ENCODE measurements at places on chromosomes 13 and 19.

GRCh38 chr19:8044018-8044417, 8.5 kb upstream of the CCL25 start:
- DNase-seq, result no peak

GRCh38 chr19:4278419-4279266, at the start of gene SHD:
SHD (plus strand) TSS chr19:4279266; CDS start chr19:4280064, 798 bp downstream.
- DNase-seq, result no peak

- no peak for DNase-seq
These were observed 2683.8 kb downstream of the PCDH9 start for GRCh38 chr13:64546371-64546770.

DNA sequence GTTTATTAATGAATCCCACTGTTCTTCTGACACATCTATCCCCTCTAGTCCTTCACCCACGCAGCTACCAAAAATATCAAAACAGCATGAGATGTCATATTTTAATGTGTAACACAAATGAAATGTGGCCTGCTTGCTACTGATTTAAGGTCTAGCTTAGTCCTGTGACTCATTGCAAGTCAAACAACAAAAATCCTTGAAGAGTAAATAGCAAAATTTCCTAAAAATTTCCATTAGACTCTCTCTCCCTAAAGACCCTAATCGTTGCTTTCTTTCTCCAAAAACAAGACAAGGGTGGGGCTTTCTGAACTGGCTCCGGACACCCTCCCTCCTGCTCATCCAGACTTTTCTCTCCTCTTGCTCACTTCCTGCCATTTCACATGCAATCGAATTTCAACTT, 99.9 kb upstream of the IPO5 start:
- no peak for DNase-seq

DNA sequence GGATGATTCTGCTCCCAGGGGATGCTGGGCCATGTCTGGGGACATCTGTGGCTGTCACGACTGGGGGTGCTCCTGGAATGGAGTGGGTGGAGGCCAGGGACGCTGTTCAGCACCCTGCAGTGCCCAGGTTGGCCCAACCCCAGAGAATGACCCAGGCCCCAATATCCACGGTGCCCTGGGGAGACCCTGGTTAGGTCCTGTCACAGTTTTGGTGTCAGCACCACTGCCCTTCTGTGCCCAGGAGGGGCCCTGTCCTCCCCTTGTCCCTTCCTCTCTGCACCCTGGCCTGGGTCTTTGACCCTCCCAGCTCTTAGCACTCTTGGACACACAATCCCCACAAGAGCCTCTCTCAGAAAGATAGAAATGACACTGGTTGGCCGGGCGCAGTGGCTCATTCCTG, 85.3 kb downstream of the GADD45B start:
- no peak for DNase-seq

- no peak for DNase-seq
These were observed 680 bp downstream of the LIG4 start for GRCh38 chr13:108214441-108215271.

DNA sequence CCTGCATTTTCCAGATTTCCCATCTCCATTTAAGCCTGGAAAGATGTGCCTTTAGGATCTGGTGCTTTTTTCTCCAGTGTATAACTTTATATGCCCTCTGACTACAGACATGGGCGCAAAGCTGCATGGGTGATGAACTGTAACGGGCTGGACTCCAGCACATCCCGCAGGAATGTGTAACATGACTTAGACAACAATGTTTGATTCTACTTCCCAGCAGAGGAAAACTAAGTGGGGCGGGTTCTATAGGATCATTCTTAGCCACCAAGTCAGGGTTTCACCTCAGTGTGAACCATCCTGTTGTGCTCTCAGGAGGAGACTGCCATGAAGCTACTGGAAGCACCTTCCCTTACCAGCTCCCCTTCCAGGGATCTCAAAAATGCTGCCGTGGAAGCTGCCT, 93.2 kb upstream of the SERP2 start:
- no peak for DNase-seq

- no peak for DNase-seq
These were observed 42.0 kb downstream of the CAPN12 start for GRCh38 chr19:38702278-38702677.

DNA sequence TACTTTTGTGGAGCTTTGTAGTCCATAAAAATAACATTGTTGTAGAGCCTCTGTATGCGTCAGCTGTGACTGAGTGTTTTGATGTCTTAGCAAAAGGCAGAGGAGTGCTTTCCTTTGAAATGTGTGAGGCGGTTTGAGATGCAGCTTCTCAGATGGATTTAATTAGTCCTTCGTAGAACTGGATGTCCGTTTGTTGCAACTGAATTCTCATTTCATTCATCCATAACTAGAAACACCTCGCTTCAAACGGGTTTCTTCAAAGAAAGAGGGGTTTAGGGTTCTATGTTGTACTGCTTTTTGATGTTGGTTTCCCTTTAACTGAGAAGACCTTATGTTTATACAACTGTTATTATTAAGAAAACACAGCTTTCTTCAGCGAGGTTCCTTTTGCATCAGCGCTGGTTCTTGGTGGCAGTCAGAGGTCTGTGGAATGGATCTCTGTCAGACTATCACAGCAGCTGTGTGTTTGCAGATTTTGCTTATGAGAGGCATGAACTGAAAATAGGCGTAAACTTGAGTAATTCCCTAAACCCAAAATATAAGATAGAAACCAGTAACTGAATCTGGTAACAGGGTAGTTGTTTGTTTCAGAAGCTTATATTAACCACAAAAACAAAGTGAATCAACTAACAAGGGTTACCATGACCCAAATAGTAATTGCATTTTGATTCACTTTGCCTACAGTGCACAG, 194.4 kb downstream of the GGACT start:
- no peak for DNase-seq

- no peak for DNase-seq
These were observed 105.5 kb downstream of the TEX26 start for GRCh38 chr13:31037874-31038500.

DNA sequence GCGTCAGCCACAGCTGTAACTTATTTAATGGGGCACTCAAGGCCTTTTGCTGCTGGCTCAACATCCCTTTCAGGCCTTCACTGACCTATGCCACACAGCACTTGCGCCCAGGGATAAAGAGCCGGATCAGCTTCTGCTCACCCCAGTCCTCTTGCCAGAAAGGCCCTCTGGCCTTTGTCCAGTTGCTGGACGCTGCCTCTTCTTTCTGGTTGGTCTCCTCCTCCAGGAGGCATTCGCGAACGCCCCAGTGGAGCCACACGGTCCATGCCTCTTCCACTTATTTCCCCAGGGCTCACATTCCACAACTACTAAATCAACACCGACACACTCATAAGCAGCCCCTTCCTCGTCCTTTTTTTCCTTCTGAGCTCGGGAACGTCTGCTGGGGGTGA, 3.7 kb upstream of the ZNF329 start:
- no peak for DNase-seq

- no peak for DNase-seq
These were observed 132.8 kb downstream of the ENOX1 start for GRCh38 chr13:43653980-43654379.

DNA sequence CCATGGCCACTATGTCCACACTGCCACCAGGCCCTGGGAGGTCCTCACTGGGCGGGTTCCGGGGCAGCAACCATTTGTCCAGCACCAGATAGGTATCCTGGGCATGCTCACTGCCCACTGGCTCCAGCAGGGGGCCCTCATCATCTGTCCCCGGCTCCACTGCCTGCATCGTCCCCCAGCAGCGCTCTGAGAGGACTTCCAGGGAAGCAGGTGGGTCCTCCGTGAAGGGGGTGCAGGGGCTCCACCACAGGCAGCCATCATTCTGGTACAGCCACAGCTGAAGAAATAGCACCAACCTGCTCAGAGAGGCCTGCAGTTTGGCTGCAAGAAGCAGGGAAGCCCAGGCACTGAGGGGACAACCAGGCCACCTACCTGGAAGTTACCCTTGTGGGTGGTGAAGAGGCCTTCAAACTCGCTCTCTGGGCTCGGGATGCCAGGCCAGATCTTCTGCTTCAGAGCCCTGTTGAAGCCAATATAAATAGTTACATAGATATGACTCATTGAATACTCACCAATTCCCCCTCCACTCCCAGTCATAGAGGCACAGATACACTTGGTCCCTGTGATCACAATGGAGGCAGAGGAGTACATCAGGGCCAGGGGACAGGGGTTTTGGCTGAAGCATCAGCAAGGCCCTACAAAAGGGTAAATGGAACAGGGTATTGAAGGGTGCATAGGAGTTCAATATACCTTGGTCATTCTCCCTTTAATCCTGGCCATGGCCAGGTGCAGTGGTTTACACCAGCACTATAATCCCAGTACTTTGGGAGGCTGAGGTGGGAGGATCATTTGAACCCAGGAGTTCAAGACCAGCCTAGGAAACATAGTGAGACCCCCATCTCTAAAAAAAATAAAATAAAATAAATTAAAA, 4.1 kb downstream of the SWSAP1 start:
- no peak for DNase-seq

GRCh38 chr19:31408460-31409124, 59.4 kb upstream of the TSHZ3 start:
- DNase-seq, result no peak

DNA sequence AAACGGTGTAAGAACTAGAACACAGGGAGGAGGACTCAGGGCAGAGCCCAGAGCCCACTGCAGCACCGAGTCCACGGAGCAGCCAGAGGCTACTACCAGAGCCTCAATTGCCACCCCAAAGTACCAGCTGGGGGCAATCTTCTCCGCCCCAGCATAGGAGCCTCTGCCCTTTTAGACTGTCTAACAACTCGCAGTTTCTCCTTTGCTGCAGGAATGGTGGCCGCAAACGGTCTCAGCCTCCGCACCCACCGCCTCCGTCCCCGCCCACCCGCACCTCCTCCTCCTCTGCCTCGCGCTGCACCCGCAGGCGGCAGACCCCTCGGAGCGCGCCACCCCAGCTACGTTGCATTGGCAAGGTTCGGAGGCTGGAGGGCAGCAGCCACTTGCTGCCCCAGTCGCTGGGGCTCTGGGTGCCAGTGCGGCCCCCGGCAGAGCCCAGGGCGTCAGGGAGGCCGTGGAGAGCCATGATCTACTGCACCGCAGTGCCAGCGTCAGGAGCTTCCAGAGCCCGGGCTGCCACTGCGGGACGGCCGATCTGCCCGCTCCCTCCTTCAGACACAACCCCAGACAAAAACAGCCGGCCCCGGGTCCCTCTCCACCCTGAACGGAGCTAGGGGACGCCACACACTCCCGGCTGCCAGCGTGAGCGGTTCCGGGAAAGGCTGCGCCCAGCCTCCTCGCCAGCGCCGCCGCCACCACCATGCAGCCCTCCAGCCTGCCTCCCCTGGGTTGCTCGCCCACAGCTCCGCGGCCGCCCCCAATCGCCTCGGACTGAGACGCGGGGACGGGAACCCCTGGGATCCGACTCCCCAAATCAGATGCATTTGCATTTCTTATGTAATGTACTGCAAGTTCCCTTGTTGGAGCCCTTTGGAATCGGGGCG, 1.8 kb downstream of the FGF14 start:
- DNase-seq, result no peak

GRCh38 chr19:46639358-46640182, 3.6 kb upstream of the GNG8 start:
- no peak for DNase-seq

GRCh38 chr13:113802090-113802531, 43.1 kb downstream of the TMEM255B start:
- no peak for DNase-seq

All from GM12891 (cell line).